ENCODE measurements at places on chromosomes 11 and 22.
A peak's percentile ranks its signal among the peaks of the same experiment; 100 is the strongest.

- peak; percentile 64 for DNase-seq
Observed at GRCh38 chr11:134369656-134370525, 38.1 kb downstream of the GLB1L2 start.

DNA sequence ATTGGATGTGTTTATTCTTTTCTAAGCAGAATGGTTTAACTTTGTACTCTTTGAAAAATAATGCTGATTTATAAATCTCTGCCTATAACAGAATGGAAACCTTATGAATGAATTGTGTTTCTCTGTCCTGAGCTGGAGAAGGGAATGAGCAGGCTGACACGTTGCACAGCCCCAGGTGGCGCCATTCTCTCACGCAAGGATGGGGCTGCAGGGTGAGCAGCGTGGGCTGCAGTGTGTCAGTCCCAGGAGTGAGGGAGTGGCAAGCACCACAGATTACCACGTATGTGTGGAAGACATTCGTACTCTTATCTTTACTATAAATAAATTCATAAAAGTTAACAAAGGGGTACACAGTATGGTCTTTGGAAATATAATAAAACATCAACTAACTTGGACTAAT lies 33.4 kb downstream of the FDX1 start:
- DNase-seq: peak; percentile 35

DNA sequence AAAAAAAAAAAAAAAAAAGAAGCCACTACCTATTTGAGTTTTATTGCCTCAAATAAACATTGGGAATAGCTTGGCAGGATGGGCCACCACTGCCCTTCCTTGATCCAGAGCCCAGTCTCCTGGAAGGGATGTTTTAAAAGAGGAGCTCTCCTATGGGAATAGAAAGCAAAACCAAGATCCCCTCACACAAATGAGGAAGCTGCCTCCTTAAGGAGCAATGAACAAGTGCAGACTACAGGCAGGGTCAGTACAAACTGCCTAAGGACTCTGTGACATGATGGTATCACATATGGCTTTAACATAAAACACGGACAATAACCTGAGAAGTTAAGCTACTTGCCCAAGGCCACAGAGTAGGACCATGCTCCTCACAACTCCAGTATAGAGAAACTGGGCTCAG lies 120.8 kb downstream of the NAT10 start:
- no peak for DNase-seq

DNA sequence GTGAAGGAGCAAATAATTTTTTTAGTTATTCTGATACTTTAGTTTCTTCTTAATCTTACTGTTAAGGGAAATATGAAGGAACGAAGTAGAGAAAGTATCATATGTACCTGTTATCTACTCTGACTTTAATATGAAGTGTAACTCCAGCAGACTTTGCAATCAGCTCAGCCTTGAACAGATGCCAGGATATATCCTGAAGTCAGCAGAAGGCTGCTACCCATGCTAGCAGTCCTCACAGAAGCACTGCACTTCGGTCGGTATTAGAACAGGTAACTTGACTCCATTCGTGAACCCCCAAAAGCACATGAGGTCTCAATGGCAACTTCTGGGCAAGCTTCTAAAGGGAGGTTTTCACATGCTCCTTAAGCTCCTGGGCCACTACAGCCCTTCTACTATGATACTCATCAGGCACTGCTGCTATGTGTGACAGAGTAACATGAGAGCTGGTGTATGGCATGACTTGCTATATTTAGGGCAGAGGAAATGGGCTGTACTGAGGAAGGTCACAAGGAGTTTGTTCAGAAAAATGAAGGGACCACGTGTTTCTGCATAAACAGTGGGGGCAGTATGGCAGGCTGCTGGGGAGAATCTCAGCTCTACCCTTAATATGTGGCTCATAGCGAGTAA lies 344.1 kb downstream of the SOX6 start:
- DNase-seq: no peak

- no peak for DNase-seq
Observed at GRCh38 chr11:79508461-79508860, 67.6 kb upstream of the TENM4 start.

DNA sequence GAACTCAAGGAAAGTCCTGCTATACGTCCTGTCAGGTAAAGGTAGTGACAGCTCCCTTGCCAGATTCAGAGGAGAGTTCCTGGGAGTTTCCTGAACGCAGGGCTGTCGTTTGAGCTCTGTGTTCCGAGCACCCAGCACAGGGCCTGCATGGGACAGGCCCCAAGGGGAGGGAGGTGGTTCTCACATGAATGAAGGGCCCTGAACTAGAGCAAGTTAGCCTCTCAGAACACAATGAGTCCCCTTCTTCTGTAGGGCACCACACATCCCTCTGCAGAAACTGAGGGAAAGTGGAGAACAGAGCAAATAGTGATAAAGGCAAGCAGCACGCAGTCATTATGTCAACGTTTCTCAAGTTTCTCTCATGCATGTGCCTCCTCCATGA lies 35.3 kb downstream of the NEU3 start:
- DNase-seq: no peak

DNA sequence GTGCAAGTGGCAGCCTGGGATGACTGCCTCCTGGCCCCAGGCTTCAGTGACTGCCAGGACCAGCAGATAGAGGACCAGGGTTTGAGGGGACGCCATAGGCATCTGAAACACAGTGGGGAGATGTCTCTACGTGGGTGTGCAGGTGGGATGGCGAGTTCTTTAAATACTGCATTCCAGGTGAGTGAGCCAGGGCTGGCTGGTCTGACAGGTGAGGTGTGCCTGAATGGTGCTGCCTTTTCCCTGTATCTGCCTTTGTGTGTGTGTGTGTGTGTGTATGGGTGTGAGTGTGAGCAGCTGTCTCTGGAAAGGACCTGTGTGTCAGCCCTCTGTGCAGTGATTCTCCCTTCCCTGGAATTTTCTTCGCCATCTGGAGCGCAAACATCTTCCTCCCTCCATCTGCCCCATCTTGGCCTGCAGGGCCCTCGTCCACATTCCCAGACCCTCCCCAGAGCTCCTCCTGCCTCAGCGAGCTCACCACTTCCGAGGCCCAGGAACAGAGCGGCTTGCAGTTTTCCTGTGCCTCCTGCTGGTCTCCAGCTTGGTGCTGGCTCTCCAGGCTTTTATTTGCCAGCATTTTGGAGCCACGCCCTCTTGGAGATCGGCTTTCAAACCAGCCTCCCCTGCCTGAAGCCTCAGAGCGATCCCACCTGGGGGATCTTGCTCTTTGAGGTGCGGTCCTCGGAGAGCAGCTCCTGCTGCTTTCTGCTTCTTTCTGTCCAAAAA lies at the start of gene GPHA2:
GPHA2 (minus strand) TSS at position 535 of the 723 bp plus-strand sequence; CDS start at position 102, 433 bp downstream.
- no peak for DNase-seq

GRCh38 chr11:108221911-108222573 lies 396 bp downstream of the NPAT start:
- DNase-seq: no peak

DNA sequence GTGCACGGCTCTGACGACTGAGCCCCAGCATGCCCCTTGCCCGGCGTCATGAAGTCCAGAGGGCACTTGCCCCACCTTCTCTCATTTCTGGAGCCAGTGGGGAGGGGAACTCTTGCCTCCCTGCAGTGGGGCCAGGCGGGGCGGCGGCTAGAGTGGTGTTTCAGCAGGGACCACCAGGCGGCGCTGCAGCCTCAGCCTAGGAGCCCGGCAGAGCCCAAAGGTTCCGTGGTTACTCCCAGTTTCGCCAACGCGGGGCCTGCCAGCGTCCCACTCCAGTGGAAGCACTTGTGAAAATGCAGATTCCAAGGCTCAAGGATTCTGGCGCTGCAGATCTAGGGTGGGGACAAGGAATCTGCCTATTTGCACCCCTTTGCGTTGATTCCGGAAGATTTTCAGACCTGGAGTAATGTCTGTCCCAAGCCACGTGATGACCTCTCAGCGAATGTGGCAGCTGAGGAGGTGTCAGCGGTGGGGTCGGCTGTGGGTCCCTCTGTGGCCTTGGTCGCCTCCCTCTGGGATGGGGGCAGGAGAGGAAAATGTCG lies 55.7 kb downstream of the CD82 start:
- DNase-seq: peak; percentile 69
